ENCODE measurements at places on chromosomes 6 and 20. TPM values are rescaled to one million over a fixed set of nuclear protein-coding genes. Genes with fewer than 3 reads are reported as not detected.

- H3K4me1 ChIP-seq = peaks cover 38% of the 10 kb centered on the region
- H3K4me3 ChIP-seq = peak overlapping the region; percentile 67
- peaks cover 51% of the 10 kb centered on the region for H3K27me3 ChIP-seq
These were observed 792 bp upstream of the MICA start for GRCh38 chr6:31402324-31403282.

DNA sequence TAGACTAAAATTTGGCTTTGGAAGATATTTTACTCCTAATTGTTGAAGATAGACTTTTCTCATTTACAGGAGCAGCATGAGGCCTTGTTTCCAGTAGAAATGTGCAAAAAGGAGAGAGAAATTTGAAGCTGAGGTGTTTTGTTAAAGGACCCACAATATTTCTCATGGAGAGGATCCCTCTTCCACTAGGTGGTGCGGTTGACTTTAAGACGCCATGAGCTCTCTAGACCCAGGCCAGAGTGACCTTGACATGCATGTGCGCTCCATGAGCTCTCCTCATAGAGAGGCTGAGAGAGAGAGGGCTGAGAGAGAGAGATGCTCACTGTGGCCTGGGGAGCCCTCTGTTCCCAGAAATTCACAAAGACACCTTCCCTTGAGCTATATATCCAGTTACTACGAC, 861.2 kb upstream of the EYS start:
- no peaks in the 10 kb centered on the region for H3K27me3 ChIP-seq
- H3K36me3 ChIP-seq = no peaks in the 10 kb centered on the region
- H3K4me3 ChIP-seq = no peak overlapping the region
- no peak for DNase-seq
- H3K4me1 ChIP-seq = no peaks in the 10 kb centered on the region

GRCh38 chr6:125267806-125268523, 33.8 kb downstream of the HDDC2 start:
- DNase-seq = no peak
- no peaks in the 10 kb centered on the region for H3K27me3 ChIP-seq
- peaks cover 9% of the 10 kb centered on the region for H3K36me3 ChIP-seq

DNA sequence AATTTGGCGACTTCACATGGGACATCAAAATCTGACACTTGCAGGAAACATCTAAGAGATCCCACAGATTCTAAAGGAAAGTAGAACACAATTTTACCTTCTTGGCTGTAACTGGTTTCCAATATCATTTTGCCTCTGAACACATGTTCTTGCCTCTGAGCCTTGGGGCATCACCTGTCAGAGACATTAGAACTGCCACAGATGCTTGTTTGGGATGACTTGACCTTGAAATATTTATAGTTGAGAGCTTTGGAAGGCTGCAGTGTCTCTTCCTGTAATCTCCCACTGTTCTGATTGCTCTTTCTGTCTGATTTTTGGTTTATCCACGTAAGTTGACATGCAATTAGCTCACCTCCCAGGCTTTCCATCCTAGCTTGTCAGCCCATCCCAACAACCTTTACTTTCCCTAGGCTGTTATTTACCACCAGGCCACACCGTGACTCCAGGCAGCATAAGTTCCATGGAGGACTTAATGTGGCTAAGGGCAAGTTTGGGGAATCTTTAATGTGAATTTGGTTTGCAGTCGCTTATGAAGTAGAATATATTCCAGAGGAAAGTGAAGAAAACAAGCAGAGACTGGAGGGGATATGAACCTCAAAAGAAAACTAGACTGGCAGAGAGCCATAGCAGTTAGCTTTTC, 256.5 kb upstream of the RIN2 start:
- no peak overlapping the region for H3K27ac ChIP-seq
- H3K4me3 ChIP-seq = no peak overlapping the region
- no peaks in the 10 kb centered on the region for H3K36me3 ChIP-seq

The TAAR1 gene
- total RNA-seq = not detected

The APOM gene
- 0.40 TPM for total RNA-seq

GRCh38 chr6:88365230-88365629, 199.1 kb upstream of the CNR1 start:
- H3K4me3 ChIP-seq = no peak overlapping the region
- no peaks in the 10 kb centered on the region for H3K27me3 ChIP-seq
- no peak for DNase-seq
- no peak overlapping the region for H3K27ac ChIP-seq
- no peaks in the 10 kb centered on the region for H3K4me1 ChIP-seq
- H3K36me3 ChIP-seq = no peaks in the 10 kb centered on the region

All from spinal cord (tissue), 10 donors.